Renal cortex interstitium (tissue), 15 donors: ENCODE measurements at places on chromosomes 2 and 18. TPM values are rescaled to one million over a fixed set of nuclear protein-coding genes. Genes with fewer than 3 reads are reported as not detected.

The KYNU gene
- polyA plus RNA-seq = 5.5 TPM

The HIBCH gene
- 83.2 TPM for polyA plus RNA-seq

The PID1 gene
- polyA plus RNA-seq = 7.3 TPM

The PPM1G gene
- polyA plus RNA-seq = 84.3 TPM

The ICOS gene
- not detected for polyA plus RNA-seq

The ACOXL gene
- polyA plus RNA-seq = 0.73 TPM

The CBLN2 gene
- polyA plus RNA-seq = 12.9 TPM

The NEU2 gene
- not detected for polyA plus RNA-seq

The FAM110C gene
- polyA plus RNA-seq = 13.4 TPM

The GCC2 gene
- polyA plus RNA-seq = 46.8 TPM

The DSC2 gene
- polyA plus RNA-seq = 44.8 TPM

The SCLY gene
- polyA plus RNA-seq = 30.8 TPM

The COL4A3 gene
- 34.0 TPM for polyA plus RNA-seq

The NRP2 gene
- polyA plus RNA-seq = 69.1 TPM

The PIEZO2 gene
- 13.6 TPM for polyA plus RNA-seq

The OR6B2 gene
- not detected for polyA plus RNA-seq

The SNORC gene
- 3.4 TPM for polyA plus RNA-seq

The TNS1 gene
- polyA plus RNA-seq = 60.6 TPM

The PCARE gene
- polyA plus RNA-seq = 0.62 TPM

The PREPL gene
- polyA plus RNA-seq = 169 TPM

The AGXT gene
- polyA plus RNA-seq = not detected

The POLR1A gene
- 21.6 TPM for polyA plus RNA-seq

The DPP10 gene
- 13.1 TPM for polyA plus RNA-seq

The TMEM178A gene
- polyA plus RNA-seq = 91.2 TPM

The RBFA gene
- polyA plus RNA-seq = 44.0 TPM

The NOSTRIN gene
- 37.0 TPM for polyA plus RNA-seq

The CIB4 gene
- polyA plus RNA-seq = 0.89 TPM

The DPP4 gene
- 157 TPM for polyA plus RNA-seq

The SLC5A7 gene
- polyA plus RNA-seq = 0.54 TPM

The MRPL30 gene
- 50.4 TPM for polyA plus RNA-seq

The BUB1 gene
- polyA plus RNA-seq = 28.7 TPM

The LIMS2 gene
- polyA plus RNA-seq = 22.1 TPM

The MYL1 gene
- polyA plus RNA-seq = not detected

The SLC16A14 gene
- 6.5 TPM for polyA plus RNA-seq

The GPR55 gene
- 0.30 TPM for polyA plus RNA-seq

The IL18R1 gene
- 1.8 TPM for polyA plus RNA-seq

The ZNF396 gene
- polyA plus RNA-seq = 7.2 TPM

The FHL2 gene
- polyA plus RNA-seq = 27.4 TPM
